ENCODE measurements at places on chromosomes 1 and 21. TPM values are rescaled to one million over a fixed set of nuclear protein-coding genes. Genes with fewer than 3 reads are reported as not detected.

- DNase-seq: no peak
Measured at GRCh38 chr1:86779308-86780191, 75.2 kb downstream of the SH3GLB1 start.

DNA sequence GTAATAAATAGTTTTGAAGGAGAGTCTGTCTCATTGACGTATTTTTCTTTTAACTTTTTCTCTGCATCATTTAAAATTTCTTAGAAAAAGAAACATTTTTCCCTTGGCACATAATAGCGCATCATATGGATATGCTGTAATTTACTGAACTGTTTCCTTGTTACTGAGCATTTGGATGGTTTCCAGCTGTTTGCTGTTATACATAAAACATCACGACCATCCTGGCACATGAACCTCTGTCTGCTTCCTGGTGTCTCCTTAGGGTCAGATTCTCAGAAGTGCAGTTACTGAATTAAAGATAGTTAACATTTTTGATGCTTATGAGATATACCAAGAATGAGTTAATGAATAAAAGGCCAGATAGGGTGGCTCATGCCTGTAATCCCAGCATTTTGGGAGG is 67.2 kb downstream of the BACE2 start:
- DNase-seq: peak; percentile 46

DNA sequence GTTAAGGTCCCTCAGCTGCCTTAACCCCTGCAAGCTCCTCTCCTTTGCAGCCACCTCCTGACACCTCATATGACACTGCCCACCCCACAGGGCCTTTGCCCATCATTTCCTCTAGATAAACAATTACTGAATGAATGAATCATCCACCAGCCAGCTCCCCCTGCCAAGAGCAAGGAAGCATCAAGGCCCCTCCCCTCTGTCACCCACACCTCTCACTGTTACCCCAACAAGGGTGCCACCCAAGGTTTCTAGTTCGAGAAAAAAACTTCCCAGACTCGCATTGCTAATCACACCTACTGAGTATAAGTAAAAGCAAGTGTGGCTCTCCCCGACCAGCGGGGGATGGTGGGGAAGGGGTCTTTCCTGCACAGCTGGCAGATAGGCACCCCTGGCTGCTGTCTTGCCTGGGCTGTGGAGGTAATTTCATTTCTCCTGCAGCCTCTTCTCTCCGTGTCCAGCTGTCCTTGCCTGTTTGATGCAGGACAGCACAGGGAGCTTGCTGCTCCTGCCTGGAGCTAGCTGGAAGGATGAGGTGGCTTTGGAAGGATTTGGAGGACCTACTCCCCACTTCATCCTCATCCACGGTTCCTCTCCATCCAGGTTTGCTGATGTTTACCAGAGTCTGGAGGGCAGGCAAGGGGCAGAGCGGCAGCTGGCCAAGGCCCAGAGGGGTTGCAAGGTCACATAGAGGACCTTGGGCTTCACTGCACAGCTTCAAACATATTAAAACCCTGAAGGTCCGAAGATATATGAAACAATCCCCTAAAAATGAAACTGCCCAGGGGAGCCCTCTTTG is 33.1 kb upstream of the LBR start:
- DNase-seq: peak; percentile 43

DNA sequence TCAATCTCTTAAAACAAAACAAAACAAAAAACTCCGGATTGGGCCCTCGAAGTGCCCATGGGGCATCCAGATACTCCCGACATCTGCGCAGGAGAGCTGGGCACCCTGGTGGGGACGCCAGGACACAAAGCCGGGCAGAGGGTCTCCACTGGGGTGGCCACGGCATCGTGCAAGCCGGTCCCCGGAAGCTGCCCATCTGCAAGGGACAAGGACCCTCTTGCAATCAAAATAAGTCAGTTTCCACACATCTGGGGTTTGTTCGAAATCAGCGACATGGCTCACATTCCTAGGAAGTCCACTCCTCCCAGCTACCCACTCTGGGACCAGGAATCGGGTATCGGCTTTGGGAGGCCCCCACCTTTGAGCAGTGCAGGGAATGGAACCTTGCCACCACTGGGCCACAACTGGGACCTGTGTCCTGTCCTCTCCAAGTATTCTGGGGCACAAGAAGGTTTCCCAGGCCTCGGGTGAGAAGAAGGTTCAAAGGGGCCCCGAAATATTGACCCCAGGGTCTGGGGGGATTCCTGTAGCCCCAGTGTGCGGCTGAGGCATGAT is 4.6 kb upstream of the PRDM16 start:
- no peak for DNase-seq

GRCh38 chr1:246791303-246791918 is 67.2 kb downstream of the SCCPDH start:
- no peak for DNase-seq

- no peak for DNase-seq
Measured at GRCh38 chr1:213260311-213261075, 209.5 kb downstream of the RPS6KC1 start.

SLC41A1 gene
- total RNA-seq: 22.8 TPM

TMEM50A gene
- total RNA-seq: 171 TPM

AIRE gene
- not detected for total RNA-seq

GPR3 gene
- total RNA-seq: 0.51 TPM

Measured in dermis blood vessel endothelial cell (primary cell).